ENCODE measurements at places on chromosomes 12 and 14. TPM values are rescaled to one million over a fixed set of nuclear protein-coding genes. Genes with fewer than 3 reads are reported as not detected.
A peak's percentile ranks its signal among the peaks of the same experiment; 100 is the strongest.

MEG3 gene
- total RNA-seq: 132 TPM

RFLNA gene
- 0.49 TPM for total RNA-seq

TRPV4 gene
- 2.1 TPM for total RNA-seq

MFAP5 gene
- 6.8 TPM for total RNA-seq

KCNC2 gene
- total RNA-seq: not detected

TNS2 gene
- total RNA-seq: 124 TPM

CCDC198 gene
- total RNA-seq: 110 TPM

GRCh38 chr12:12447236-12447635 is 90.4 kb downstream of the BORCS5 start:
- no peak for DNase-seq

DNA sequence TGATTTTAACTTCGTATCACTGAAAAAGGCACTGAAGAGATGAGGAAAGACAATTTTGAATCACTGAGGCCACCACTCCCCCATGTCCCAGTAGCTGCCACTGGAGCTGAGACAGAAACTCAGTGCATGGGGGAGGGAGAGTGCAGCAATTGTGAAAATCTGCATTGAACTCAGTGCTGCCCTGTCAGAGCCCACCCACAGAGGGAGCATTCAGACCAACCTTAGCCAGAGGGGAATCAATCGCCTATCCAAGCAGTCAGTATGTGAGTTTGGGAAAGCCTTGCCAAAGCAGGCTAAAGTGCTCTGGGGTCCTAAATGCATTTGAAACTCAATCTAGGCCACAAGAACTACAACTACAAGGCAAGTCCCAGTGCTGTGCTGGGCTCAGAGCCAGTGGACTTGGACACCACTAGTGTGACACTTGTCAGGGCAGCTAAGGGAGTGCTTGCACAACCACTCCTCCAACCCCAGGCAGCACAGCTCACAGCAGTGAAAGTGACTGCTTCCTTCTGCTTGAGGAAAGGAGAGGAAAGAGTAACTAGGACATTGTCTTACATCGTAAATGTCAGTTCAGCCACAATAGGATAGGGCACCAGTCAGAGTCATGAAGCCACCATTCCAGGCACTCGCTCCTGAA is 13.3 kb downstream of the RNASE3 start:
- no peak for DNase-seq

GRCh38 chr14:105138021-105138541 is 30.5 kb downstream of the JAG2 start:
- no peak for DNase-seq

DNA sequence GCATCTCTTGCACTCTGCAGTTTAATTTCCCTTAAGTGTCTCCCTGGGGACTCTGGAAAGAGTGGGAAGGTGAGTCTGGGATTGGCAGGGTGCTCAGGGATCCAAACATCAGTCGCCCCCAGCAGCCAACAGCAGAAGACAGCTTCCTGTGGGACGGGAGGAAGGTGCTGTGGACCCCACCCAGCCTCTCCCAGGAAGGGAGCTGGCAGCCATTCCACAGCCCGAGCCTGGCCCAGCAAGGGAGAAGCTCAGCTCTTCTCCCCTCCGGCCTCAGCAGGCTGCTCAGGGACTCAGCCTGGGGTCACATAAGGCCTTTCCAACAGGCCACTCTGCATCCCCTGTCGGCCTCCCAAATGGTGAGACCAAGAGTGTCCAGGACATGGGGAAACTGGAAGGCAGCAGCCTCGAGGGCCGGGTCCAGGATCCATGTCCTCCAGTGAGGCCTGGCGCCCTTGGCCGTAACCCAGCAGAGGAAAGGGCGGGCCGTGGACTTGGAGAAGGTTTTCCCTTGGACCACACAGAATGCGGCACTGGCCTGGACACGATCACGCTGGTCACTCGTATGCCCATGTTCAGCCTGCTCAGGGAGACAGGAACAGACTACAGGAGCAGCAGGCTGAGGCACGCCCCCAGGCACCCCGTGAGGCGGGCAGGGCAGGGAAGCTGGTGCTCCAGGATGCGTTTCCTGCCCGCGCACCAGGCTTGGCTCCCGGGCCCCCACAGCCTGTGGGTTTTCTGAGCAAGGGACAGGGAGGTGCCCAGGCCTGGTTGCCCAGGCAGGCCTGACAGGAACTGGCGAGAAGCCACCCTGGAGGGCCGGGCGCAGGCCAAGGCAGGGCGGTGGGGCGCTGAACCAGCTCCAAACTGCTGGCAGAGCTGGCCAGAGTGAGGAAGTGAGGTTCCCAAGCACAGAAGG is 3.5 kb downstream of the XRCC3 start:
- no peak for DNase-seq

GRCh38 chr14:37695866-37696265 is 100.4 kb downstream of the TTC6 start:
- DNase-seq: no peak

DNA sequence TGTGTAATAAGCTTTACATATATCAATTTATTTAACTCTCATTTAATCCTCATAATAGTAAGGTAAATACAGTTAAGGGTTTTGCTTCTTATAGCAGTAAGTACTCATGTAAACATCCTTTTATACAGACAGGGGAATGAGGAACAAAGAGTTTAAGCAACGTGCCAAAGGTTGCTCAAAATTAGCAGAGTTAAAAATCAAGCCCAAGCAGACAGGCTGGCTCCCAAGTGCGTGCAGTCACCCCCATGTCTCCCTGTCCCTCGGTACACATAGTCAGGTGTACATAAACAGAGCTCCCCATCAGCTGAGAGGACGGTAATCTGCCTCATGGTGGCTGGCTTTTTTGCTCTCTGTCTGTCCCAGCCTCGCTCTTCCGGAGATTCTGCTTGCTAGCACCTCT is 126.4 kb downstream of the DERA start:
- DNase-seq: no peak

GRCh38 chr14:25222256-25222655 is 172.3 kb upstream of the STXBP6 start:
- no peak for DNase-seq

DNA sequence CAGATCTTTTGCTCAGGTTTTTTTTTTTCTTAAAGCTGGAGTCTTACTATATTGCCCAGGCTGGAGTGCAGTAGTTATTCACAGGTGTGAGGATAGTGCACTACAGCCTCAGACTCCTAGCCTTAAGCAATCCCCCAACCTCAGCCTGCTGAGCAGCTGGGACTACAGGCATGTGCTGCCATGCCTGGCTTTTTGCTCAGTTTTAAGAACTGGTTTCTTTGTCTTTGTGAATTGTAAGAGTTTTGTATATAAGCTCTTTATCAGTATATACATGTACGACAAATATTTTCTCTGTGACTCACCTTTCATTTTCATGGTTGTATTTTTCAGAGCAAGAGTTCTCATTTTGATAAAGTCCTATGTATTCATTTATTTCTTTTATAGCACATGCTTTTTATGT is 33.3 kb upstream of the C2CD5 start:
- DNase-seq: no peak

DNA sequence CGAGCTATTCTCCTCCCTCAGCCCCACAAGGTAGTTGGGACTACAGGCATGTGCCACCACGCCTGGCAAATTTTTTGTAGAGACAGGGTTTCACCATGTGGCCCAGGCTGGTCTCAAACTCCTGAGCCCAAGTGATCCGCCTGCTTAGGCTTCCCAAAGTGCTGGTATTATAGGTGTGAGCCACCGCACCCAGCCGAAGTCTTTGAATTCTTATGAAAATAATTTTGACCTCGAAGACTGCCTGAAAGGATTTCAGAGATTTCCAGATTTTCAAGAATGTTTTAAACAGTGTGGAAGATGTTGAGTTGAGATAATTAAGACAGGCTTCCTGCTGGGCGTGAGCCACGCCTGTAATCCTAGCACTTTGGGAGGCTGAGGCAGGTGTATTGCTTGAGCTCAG is 5.0 kb downstream of the PSMA3 start:
- DNase-seq: no peak

GRCh38 chr12:88172844-88173407 is 30.8 kb downstream of the TMTC3 start:
- no peak for DNase-seq

GRCh38 chr12:100189636-100190394 is 10.8 kb upstream of the ACTR6 start:
- DNase-seq: no peak

GRCh38 chr12:116818341-116818856 is 62.8 kb downstream of the HRK start:
- DNase-seq: peak; percentile 20

Data from mucosa of gallbladder (tissue), 1 donor.